AG04449 (cell line): ENCODE measurements at places on chromosomes 11 and 22.

DNA sequence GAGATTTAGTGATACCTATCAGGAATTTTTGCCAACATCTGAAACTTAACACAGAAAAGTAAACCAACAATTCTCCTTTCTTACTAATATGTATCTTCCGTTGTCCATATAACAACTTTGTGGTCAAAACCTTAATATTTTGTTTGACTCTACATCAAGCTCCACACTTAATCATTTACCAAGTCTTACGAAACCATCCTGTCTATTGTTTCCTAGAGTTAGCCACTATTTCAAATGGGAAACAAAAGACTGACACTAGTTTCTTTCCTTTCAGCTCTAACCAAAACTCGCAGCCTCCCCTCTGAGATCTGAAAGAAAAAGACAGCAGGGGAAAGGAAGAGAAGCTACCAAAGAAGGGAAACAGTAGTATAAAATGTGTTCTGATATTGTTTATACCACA, 26.5 kb upstream of the PRDM10 start:
- no peak for DNase-seq

- no peak for DNase-seq
These were observed 243 bp upstream of the SYT9 start for GRCh38 chr11:7251487-7251835.

GRCh38 chr22:49450498-49450897, 377.2 kb downstream of the BRD1 start:
- DNase-seq: no peak

GRCh38 chr11:95750101-95750500, 39.5 kb downstream of the FAM76B start:
- DNase-seq: no peak

DNA sequence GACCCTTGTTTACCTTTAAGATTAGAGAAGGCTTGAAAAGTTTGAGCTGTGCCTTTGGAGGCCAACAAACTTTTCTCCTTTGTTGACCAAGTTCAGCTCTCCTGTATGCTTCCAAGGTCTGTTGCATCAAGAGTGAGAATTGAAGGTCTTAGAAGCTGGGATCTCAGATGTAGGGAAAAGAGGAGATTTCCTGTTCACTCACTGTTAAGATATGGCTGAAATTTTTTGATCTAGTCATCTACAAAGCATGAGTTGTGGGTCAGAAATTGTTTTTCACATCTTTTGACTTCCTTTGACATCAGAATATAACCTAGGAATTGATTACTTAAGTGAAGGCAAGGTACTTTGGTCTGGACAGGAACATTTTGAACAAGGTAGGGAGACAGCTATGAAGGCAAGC, 12.1 kb downstream of the OR51B4 start:
- no peak for DNase-seq

GRCh38 chr11:122275508-122275907, 159.5 kb upstream of the BLID start:
- DNase-seq: no peak

DNA sequence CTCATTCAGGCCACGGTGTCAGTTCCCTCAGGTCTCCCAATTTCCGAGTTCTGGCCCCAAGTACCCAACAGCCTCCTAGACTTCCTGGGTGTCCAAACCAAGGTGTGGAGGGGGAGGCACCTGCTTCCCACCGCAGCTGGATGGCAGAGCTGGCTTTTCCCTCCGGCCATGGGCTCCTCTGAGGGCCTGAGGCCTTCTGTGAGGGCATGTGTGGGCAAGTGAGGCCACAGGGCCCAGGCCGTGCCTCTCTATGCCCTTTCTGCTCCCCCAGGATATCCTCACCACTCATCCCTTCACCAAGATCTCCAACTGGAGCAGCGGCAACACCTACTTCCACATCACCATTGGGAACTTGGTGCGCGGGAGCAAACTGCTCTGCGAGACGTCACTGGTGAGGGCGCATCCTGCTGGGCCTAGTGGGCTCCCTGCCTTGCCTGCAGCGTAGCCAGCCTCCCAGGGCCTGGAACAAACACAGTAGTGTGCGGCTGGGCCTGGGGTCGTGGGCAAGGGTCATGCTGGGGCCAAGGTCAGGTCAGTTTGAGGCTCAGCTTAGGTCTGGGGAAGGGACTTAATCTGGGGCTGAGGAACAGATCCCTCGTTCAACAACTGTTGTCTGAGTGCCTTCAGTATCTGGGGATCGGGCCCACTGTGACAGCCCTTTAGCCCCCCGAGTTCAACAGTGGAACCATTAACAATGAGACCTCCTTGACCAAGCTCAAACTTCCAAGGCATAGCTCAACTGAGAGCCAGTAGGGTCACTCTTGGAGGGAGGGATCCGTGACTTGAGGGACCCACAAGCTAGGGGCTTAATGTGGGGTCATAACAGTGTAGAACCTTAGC, 85.8 kb downstream of the MYO7A start:
- no peak for DNase-seq

DNA sequence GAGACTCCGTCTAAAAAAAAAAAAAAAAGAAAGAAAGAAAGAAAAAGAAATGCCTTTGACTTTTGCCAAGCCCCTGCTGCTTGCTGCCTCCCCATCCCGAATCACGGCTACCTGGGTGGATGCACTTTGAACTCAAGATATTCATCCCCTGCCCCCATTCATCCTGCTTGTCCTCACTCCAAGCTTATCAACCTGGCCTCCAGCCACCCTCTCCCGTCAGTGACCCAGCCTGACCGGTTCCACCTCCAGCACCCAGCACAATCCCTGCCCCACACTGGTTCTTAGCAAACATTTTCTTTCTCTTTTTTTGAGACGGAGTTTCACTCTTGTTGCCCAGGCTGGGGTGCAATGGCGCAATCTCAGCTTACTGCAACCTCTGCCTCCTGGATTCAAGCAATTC, 44.4 kb downstream of the CYTH4 start:
- no peak for DNase-seq

DNA sequence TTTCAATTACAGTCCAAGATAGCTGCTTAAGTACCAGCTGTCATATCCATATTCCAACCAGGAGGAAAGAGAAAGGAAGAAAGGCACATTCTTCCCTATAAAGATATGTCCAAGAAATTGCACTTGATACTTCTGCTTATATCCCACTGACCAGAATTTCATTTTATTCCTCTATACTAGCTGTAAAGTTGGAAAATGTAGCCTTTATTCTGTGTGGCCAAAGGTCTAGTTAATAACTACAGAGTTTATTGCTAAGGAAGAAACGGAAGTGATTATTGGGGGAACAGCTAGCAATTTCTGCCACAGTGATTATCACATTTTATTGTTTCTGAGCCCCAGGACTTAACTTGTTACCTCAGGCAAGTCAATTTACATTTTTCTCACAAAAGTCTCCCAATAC, 213.8 kb downstream of the TTC28 start:
- no peak for DNase-seq

DNA sequence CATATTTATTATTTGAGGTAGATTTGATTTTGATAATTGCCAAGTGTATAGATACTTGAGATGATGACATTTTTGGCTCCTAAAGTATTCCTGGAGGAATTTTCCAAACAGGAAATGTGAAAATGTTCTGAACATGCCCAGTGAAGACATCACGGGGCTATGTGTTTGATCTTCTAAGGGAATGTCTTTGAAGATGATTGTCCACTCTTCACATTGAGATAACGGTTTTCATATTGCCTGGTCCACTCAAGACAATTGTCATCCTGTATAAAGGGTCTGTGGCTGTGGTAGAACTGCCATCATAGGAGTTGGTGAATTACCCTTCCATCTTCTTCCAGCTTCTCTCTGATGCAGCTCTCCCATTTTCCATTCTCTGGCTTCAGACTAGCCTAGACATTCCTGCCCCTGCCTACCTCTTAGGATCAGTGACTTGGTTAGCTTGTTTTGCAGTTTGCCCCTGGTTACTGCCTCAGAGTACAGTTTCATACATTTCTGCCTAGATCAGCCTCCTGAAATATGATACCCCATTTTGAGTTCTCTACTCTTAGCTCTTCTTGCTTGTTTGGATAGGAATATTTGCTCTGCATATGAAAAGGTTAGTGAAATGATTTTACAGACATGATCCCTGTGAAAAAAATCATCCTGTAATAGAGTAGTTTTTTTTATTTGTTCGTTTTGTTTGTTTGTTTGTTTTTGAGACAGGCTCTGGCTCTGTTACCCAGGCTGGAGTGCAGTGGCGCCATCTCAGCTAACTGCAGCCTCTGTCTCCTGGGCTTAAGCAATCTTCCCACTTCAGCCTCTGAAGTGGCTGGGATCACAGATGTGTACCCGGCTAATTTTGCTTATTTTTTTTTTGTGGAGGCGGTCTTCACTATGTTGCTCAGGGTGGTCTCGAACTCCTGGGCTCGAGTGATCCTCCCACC, 111.4 kb upstream of the SORL1-AS1 start:
- DNase-seq: no peak

- no peak for DNase-seq
These were observed 7.6 kb downstream of the XBP1 start for GRCh38 chr22:28792491-28793383.

DNA sequence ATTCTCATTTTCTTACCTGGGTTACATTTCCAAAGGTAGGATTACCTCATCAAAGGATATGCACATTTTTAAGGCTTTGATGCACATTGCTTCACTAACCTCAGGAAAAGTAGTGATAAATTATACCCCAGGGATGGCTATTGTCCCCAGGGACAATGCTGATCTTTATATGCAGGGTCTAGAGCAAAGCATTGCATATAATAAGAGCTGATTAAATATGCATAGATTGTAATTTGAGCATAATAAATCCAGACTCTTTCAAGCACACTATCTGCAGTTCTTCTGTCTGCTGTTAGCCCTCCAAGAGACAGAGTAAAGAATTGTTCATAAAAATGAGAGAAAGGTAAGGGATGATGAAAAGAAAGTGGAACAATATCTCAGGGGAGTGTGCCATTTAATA, 57.3 kb upstream of the SYT13 start:
- DNase-seq: no peak

- DNase-seq: no peak
These were observed 29.9 kb upstream of the TXNRD2 start for GRCh38 chr22:19971276-19972124.

- DNase-seq: no peak
These were observed 126.0 kb upstream of the TTC12 start for GRCh38 chr11:113188371-113188834.

DNA sequence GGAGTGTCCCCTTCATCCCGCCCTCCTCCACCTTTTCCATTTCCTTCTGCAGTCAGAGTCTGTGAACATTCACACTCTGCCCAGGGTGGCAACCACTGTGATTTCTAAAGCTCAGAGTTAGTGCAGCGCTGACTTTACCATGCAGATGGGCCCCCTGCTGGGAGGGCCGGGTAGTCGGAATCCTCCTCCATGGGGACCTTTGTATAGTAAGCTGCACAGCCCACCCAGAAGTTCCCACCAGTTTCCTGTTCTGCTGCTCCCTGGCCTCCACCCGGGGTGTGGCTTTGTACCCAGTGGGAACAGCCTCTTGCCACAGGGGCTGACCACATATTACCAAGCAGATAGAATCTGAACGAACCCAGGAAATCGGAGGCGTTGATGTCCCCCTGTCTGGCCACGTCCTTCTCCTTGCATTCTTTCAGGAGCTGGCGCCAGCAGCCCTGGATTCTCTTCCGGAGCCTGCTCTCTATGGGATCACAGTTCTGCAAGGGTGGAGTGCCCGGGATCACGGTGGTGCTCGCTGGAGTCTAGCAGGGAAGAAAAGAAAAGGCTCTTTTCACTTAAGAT, 125.3 kb downstream of the MPPED1 start:
- DNase-seq: no peak

DNA sequence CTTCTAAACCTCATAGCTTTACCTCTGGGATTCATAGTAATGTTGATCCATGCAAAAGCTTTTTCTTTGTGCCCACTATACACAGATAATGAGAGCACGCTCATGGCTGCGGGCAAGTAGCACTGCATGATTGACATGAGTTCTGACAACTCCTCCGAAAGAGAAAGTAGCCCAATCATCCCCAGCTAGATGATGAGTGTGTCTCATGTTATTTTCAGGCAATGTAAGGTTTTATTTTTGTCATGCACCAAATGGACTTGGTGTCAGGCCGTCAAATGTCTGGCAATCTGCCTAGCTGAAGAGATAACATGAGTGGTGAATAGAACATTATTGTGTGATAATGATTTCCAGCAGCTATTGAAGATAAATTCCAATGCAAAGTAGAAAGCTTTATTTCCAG, 662.6 kb downstream of the NTM start:
- no peak for DNase-seq

- DNase-seq: no peak
These were observed 694.8 kb upstream of the CCDC179 start for GRCh38 chr11:23555085-23555484.

- no peak for DNase-seq
These were observed 19.1 kb upstream of the IL18BP start for GRCh38 chr11:71979602-71980001.

- no peak for DNase-seq
These were observed 185.2 kb downstream of the GRIK4 start for GRCh38 chr11:120696597-120697218.

DNA sequence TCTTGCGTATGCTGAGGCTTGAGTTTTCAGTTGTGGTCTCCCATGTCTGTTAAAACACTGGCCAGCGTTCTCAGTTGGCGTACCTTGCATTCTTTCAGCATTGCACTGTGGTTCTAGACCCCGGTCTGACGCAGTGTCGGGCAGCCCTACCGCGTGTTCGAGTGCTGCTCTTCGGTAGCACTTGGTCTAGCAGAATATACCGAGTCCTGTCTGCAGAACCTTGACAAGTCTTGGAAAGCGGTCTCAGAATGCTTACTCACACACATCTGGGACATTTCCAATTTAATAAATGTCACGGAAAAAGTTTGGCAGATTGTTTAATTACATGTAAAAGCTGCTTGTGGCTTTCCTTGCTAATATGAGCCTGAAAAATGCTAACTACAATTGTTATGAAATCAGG, 32.6 kb downstream of the PPFIA1 start:
- DNase-seq: no peak

DNA sequence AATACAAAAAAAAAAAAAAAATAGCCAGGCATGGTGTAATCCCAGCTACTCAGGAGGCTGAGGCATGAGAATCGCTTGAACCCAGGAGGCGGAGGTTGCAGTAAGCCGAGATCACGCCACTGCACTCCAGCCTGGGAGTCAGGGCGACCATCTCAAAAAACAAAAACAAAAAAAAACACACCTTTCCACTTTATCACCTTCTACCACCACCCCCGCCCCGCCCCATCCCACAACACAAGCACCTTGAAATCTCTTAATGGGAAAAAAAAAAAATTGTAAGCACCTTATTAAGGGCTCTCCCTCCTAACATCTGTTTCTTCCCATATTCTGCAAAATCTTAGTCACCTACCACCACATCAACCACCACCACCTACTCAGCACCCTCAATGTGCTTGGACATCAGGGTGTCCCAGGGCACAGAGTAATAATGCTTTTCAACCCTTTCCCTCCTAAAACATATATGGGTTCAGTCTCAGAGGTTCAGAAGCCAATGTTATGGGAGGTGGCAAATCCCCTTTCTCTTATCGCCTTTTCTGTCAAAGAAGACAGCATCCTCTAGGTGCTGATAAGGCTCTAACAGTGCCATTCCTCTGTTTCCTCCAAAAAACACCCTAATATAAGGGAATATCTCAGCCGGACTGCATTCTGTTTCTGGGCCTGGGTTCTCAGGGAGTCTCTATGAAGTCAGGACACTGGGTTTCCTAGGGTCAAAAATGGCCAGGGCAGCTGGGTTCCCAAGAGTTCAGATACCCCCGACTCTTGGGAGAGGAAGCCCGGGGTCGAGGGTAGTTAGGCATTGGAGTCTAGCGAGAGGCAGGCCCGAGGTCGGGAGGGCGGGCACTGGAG, 718 bp downstream of the INTS5 start:
- no peak for DNase-seq

- no peak for DNase-seq
These were observed 40.2 kb downstream of the DDX10 start for GRCh38 chr11:108705061-108705460.
